ENCODE measurements at places on chromosomes 3 and 15.

GRCh38 chr3:54653456-54654195, 274.2 kb downstream of the LRTM1 start:
- no peak for DNase-seq

DNA sequence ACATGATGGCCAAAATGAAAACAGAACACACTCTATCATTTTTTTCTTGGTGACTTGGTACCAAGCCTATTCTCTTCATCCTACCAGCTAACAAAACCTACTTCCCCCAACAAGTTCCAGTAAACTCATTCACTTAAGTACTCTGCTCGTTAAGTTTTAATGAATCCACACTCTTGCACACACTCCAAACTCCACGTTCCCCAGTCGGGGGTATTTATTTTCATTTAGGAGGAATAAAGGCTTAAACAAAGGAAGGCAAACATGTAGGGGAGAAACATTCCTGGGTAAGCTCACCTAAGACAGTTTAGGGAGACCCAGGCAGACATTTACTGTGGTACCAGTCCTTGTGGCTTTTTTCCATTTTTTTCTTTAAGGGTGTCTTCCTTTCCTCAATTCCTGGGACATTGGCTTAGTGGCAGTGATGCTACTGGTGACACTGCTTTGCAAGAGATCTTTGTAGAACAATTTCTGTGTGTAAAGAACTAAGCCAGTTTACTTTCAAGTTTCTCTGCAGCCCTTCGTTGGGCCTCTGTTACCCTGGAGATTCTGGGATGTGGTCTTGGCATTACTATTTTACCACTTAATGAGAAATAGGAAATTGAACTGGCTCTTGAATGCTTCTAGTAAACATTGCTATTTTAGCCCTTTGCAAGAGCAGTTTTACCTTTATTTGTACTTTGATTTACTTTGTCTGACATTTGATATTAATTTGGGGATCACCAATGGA, 117.3 kb upstream of the C15orf61 start:
- DNase-seq: no peak

DNA sequence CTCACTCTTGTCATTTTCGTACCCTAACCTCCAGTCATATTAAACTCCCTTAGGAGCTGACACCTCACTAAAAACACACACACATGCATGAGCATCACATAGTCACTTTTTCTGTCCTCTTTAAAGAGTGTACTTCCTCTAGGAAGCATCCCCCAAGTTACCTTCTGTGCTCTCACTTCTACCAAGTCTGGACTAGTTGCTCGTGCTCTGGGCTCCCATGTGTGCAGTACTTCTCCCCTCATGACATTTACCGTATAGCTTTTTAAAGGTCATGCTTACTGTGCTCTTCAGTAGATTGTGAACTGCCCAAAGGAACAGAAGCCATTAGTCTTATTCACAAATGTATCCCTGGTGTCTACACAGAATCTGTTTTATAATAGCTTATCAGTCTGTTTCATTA, 42.0 kb downstream of the CRYBG3 start:
- DNase-seq: no peak

- no peak for DNase-seq
Observed at GRCh38 chr15:68334661-68335124, 57.1 kb downstream of the FEM1B start.

DNA sequence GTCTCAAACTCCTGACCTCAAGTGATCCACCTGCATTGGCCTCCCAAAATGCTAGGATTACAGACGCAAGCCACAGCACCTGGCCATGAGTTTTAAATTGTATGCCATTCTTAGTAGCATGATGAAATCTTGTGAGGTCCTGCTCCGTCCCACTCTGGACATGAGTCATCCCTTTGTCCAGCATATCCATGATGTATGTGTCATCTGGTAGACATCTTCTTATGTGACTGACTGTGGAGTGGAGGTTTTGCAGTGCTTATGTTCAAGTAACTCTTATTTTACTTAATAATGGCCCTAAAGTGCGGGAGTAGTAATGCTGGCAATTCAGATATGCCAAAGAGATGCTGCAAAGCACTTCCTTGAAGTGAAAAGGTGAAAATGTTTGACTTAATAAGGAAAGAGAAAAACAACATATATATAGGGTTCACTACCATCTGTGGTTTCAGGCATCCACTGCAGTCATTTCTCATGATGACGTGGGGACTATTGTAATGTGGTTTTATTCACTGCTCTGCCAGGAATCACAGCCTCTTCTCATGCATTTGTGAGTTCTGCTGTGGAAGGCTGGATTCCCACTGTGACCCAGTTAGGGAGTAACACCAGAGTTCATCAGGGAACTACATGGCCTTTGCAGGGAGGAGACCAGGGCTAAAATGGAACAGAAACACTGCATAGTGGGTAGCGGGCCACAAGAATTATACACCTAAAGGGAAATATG, 204.6 kb upstream of the STRIT1 start:
- DNase-seq: no peak

DNA sequence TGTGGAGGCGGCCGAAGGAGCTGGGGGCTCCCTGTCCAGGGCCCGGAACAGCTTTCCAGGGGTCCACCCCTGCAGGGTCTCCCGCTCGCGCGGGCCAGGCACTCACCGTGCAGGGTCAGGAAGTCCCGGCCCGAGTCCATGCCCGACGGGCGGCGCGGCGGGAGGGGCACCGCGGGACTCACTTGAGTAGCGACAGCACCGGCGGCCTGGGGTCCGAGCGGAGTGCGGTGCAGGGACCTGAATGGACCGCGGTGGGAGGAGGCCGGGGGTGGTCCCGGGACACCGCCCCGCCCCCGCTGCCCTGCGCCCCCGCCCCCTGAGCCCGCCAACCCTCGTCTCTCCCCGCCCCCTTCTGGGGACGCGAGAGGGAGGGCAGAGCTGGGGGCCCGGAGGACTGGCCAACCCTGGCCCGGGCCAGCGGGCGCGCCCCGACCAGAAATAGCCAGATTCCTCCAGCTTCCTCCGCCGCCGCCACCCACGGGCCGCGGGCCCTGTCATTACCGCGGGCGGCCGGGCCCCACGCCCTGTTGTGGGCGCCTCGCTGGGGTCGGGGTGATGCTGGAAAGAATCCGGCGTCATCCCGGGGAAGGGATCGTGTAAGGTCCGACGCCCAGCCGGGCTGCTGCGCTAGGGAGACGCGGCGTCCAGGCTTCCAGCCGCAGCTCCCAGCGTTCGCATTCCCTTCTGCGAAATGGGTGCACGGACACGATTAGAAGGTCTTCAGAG, at the start of gene PLCD1:
PLCD1 (minus strand) TSS at position 243 of the 726 bp plus-strand sequence; CDS start at position 140, 103 bp downstream.
- DNase-seq: no peak

- DNase-seq: no peak
Observed at GRCh38 chr3:40355410-40355809, 31.6 kb upstream of the ENTPD3 start.

DNA sequence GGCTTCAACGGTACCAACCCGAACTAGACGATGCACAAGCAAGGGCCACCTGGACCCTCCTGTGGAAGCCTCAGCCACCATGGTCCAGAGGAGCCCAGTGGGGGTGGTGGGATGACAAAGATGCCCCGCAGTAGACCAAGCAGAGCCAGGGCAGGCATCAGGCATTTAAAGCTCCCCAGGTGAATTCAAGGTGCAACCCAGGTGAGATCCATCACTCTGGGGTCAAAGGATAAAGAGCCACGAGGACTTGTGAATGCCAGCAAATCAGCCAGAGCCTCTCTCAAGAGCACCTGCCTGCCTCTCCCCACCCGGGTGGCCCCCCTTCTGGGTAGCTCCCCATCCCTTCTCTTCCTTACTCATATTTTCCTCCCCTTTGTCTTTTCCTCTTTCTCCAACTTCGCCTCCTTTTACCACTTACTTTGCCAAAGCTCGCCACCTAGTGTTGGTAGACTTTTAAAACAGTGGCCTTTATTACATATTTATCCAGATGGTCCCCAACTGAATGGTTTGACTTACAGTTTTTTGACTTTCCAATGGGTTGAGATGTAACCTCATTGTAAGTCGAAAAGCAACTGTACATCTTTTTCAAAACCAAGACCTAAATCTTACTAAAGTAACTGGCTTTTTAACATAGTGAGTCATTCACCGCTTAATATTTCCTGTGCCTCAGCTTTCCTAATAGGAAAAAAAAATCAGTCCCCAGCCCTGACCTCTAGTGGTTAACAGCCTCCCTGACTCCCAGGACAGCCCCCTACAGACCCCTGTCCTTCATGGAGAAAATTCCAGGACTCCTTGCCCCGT, 18.8 kb downstream of the PLA2G4F start:
- DNase-seq: peak; percentile 12

DNA sequence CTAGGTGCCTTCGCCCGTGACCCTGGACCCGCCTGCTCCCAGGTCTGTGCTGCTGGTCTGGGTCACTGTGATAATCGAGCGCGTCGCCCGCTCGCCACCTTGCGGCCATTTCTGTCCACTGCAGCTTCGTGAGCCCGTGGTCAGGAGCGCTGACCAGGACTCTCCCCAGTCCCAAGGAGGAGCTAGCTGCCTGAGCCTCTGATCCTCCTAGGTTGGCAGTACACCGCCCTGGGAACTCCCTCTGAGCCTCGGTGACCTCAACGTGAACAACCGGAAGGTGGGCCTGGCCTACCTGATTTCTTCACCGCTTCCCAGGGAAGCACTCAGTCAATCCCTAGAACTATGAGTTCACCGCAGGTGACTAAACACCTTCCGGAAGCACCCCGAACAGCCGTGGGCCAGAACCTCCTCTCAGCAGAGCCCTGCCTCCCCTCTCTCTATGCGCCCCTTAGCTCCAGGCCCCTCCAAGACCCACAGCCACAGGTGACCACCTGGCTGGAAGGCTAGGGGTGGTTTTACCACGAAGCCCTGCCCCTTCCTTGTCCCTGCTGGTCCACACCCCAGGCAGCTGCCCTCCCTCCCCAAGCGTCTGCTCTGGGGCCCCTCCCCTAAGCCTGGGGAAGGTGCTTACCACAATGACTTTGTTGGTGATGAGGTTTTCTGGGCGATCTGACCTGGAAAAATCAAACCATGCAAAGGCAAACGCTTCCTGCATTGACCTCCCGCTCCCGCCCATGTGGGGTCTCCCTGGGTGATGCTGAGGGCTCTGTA, 9.7 kb downstream of the PLA2G4D start:
- DNase-seq: peak; percentile 28

GRCh38 chr3:187700249-187700648, 2.1 kb downstream of the RTP2 start:
- DNase-seq: no peak

- no peak for DNase-seq
Observed at GRCh38 chr3:108088697-108089096, 2.1 kb downstream of the CD47 start.

- DNase-seq: no peak
Observed at GRCh38 chr3:171092467-171092911, 66.0 kb upstream of the SLC2A2 start.

DNA sequence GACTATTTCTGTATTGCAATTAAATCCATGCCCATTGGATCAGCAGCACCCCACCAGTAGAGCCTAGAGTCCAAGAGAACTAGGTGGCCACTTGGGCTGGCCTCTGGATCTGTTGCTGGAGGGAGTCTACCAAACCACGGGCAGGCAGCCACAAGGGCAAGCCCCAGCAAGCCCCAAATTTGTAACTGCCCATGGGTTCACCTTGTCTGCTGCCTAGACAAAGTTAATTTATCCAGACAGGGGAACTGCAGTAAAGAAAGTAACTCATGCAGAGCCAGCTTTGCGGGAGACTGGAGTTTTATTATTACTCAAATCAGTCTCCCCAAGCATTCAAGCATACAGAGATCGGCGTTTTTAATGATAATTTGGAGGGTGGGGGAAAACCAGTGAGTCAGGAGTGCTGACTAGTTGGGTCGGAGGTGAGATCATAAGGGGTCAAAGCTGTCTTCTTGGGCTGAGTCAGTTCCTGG, 74.0 kb upstream of the TERB2 start:
- DNase-seq: no peak

DNA sequence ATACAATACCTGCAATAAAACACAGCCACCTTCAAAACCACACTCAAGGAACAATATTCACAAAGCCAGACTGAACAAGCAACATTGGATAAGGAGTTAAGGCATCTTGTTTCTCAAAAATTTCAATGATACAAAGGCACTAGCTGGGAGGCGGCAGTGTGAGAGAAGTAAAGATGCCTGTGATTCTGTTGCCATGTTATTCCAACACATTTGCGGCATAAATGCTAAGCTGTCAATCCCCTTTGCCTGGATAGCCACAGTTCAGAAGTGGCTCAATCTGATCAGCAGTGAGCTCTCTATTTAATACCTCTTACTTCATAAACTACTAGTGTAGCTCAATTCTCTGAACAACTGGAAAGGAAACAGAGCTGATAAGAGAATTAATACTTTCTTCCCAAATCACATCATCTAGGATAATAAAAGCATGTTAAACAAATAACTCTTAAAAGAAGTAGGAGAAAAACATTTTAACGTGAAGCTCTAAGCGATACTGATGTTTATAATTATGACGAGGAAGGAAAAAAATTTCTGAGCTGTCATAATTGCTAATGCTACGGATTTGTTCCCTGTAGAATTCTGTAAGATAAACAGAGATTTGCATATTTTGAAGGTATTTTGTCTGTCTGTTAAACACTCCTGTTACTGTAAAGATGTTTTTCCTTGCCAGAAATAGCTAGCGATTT, 358.4 kb downstream of the FOXP1 start:
- DNase-seq: no peak

DNA sequence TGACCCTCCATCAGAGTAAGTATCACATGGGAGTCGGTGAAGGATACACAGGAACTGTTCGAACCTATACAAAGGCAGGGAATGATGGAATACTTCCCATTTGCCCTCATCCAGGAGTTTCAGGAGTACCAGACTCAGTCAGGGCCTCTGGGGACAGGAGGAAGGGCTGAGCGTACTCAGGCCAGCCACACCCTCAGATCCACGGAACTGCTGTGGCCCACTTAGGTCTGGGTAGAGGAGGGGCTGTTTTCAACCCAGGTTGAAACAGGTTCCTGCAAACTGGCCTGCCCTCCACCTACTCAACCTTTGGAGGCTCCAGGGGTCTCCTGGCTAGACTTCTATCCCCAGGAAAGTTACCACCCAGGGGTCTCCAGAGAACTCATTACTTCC, 6.7 kb upstream of the IGDCC3 start:
- no peak for DNase-seq

DNA sequence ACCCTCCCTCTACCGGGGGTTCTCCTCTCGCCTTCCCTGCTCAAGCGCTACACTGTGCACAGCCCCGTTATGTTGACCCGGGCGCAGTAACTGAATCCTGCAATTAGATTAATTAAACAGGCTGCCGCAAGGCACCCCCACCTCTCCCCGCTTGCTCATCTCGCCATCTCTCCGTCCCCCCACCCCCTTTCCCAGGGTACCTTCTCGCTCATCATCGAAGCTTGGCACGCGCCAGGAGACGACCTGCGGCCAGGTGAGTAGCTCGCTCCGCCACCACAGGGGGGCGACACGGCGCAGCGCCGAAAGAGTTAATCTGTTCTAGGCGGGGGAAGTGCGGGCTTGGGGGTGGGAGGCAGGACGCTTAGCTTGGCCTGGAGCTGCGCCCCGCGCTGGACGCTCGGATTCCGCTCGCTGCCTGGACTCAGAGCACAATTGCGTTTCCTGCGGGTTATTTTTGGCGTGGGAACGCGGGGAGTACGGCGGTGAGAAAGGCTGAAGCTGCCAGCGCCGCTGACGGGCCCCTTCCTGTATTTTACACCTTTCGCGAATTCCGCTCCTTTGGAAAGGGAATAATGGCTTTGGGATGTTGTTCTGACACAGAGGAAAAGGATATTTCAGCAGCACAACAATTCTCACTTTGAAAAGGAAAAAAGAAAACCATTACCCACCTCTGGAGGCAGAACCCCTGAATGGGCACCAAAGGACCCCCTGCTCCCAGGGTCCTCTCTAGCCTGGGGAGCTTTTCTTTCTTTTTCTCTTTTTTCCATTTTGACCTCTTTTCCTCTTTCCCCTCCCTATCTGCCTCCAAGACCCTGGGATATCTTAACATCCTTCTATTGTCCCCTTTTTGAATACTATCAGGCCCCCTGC, 1.5 kb downstream of the DLL4 start:
- DNase-seq: peak; percentile 57

All from SHP77 (cell line).